ENCODE measurements at places on chromosomes 2 and 18. TPM values are rescaled to one million over a fixed set of nuclear protein-coding genes. Genes with fewer than 3 reads are reported as not detected.

The VPS4B gene
- 20.1 TPM for total RNA-seq

The KCNG3 gene
- total RNA-seq: 0.56 TPM

The SP140 gene
- total RNA-seq: 0.16 TPM

The STPG4 gene
- total RNA-seq: not detected

The AMMECR1L gene
- total RNA-seq: 16.3 TPM

The KIF5C gene
- total RNA-seq: 0.46 TPM

The SNTG2 gene
- total RNA-seq: not detected

The PLCD4 gene
- total RNA-seq: 0.37 TPM

The PCARE gene
- not detected for total RNA-seq

The RAB31 gene
- 21.7 TPM for total RNA-seq

The ASTL gene
- not detected for total RNA-seq

The CHST10 gene
- total RNA-seq: 16.3 TPM

The PAIP2B gene
- total RNA-seq: 0.31 TPM

The GCKR gene
- total RNA-seq: not detected
